ENCODE measurements at places on chromosomes 4 and X. TPM values are rescaled to one million over a fixed set of nuclear protein-coding genes. Genes with fewer than 3 reads are reported as not detected.

Gene USP27X
- 3.9 TPM for total RNA-seq

Gene F11
- not detected for total RNA-seq

Gene SPANXA2
- total RNA-seq: not detected

Gene CPLX1
- not detected for total RNA-seq

Gene KLHL13
- total RNA-seq: 10.6 TPM

Gene THOC2
- 55.6 TPM for total RNA-seq

Gene SPATA18
- total RNA-seq: 32.6 TPM

All from smooth muscle cell of the pulmonary artery (primary cell).